Endothelial cell (in vitro differentiated cells): ENCODE measurements at places on chromosomes 2 and 18.

GRCh38 chr2:210461401-210461800 lies 15.2 kb downstream of the LANCL1 start:
- no peak for DNase-seq

DNA sequence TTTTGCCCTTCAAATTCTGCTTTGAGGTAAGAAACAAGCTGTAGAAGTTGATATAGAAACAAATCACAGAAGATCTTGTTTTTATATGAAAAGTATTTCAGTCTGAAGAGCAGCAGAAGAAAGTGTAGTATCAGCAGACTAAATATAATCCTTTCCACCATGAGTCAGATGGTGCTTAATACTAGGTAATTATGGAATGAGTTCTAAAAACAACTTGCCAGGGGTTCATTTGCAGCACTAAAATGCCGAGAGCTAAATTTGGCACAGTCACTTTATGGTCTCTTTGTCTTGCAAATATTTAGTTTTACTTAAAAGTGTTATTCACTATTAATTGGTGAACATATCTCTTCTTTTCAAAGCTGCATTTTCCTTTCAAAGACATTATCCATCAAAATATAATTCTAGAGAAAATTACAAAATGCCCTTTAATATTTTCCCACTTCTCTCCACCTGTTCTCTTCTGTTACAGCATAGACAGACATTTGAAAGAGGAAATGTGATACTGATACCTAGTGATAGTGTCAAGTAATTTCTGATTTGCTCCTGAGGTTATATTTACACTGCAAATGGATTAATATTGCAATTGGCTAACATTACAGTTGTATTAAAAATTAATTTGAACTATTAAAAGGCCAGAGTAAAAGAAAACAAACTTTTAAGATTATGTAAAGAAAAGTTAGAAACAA lies 5.3 kb downstream of the MYL1 start:
- no peak for DNase-seq

DNA sequence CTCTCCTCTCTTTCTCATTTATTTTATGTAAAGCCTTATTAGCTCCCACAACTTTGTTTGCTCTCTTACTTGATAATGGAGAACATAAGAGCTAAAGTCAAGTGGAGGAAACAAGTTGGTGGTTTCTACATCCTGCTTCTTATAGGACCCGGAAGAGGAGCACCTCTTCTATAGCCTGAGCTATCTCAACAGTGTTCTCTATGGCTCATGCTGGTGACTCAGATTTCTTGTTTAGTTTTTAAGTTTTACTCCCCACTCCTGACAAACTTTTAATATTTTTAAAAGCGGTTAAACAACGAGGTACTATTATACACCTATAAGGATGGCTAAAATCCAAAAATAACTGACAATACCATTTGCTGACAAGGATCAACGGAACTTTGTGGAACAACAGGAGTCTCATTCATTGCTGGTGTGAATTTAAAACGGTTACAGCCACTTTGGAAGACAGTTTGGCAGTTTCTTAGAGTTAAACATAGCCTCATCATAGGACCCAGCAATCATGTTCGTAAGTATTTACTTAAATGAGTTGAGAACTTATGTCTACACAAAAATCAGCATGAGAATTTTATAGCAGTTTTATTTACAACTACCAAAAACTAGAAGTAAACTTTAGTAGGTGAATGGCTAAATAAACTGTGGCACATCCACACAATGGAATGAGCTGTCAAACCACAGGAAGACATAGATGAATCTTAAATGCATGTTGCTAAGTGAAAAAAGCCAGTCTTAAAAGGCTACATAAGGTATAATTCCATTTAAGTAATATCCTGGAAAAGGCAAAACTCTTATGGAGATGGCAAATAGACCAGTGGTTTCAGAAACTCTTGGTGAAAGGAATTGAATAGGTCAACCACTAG lies 12.7 kb upstream of the CDC42EP3 start:
- no peak for DNase-seq

DNA sequence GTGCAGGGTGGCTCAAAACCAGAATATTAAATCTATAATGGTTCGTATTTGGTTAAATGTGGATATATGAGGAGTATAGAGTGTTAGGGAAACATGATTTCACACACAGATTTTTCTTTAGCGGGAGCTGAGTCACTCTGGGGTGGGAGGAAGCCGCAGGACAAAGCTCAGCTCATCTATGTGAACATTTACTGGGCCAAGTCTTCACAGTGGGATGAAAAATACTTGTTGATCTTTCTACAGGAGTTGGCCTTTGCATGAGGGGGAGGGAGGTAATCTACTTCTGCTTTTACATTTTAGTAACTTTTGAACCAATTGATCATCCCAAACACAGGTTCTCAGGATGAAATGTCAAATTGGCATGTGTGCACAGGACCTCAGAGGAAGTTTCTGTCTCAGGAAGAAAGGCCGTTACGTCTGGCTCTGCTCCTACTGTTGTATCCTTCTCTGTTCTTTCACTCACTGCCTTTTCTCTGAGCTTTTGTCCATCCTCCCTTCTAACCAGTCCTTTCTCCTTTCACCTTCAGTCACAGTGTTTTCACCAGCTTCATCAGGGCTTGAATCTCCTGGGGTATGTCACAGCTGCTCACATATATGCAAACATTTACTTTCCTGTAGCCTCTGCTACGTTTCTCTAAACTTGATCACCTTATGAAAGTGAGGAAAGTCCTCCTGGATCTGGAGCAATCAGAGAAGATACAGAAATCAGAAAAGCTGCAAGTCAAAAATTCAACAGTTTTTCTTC lies 943.3 kb upstream of the FANCL start:
- DNase-seq: no peak

DNA sequence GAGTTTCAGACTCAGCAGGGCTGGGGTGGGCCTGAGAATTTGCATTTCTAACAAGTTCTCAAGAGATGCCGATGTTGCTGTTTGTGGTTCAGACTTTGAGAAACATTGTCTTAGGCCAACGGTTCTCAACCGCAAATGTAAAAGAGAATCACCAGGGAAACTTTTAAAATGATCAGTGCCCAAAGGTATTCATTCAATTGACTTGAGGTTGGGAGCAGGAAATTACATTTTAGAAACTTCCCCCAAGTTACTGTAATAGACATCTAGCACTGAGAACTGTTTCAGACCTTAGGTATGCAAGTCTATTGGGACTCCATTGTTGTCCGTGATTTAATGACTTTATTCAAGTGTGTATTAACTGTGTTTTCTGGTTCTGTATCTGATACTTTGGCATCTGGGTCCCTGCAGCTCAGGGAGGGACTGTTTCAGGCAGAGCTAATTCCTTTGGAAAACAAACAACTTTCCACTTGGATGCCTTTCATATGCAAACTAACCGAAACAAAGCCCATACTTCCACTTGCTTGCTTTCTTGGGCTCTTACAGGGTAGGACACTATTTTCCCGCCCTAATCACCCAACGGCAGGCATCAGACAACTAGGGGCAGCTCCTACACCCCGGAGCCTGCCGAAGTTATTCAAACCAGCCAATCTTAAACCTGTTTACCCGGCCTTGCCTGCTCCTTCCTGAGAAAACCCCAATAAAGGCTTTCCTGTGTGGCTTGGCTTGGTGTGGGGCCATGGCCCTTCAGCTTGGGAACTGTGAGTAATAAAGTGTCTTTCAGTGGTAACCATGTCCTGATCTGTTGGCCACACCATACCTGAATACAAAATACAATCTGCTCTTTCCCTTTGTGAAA lies 97.6 kb downstream of the POLE4 start:
- no peak for DNase-seq

DNA sequence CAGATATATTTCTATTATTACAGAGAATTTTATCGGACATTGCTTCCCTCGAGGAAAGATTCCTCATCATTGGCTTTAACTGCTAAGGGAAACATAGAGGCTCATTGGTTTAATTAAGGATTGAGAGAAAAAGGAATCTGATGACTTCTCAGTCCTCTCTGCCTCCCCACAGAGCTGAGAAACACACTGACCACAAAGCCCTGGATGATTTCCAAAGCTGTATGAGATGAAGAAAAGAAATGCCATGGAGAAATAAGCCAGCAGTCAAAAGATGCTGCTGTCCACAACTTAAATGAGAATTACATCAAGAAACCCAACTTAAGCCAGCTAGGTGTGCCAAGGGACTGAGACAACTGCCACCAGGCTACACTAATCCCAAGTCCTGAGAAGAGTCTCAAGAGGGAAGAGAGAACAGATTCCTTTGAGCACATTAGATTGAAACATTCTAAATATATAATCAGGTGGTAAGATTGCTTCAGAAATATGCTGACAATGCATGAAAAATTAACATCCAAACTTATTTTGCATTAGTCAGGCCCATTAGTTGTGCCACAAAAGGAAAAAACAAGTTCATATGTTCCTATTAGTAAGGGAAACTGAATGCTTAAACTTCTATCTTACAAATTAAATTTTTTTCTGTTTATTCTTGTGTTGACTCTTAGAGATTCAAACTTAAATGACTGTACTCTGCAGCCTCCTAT lies 308.1 kb upstream of the CYRIA start:
- no peak for DNase-seq

- no peak for DNase-seq
These were observed 784 bp downstream of the EDAR start for GRCh38 chr2:108988076-108988795.

GRCh38 chr2:43399515-43400264 lies 173.3 kb upstream of the ZFP36L2 start:
- DNase-seq: no peak

- DNase-seq: peak; percentile 62
These were observed 253.8 kb downstream of the TGIF1 start for GRCh38 chr18:3703732-3704176.

- DNase-seq: no peak
These were observed 119.6 kb downstream of the QPCT start for GRCh38 chr2:37464067-37464466.

DNA sequence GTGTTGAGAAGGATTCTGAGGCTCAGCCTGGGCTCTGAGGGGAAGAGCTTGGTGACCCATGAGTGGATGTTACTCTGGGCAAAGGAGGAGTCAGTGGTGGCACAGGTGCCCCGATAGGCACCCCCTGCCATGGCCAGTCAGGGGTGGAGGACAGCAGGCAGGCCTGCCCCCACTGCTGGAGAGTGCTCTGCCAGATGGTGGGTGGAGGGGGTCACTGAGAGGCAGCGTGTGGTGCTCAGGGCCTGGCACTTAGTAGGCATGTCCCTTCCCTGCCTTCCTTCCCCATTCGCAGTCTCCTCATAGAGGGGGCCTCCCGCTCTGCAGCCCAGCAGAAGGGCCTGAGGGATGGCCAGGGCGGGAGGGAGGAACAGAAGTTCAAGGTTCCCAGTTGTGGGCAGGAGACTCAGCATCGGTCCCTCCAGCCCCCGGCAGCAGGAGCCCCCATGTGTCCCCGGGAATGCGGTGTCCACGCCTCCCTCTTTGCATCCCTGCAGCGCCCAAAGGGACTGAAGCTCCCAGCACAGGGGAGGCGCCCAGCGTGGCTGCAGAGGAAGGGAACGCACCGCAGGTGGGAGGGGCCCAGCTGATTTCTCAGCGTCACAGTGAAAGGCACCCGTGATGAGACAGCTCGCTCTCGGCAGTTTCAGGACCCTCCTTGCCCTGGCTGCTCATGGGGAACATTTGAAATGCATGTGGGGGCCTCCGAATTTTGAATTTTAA lies 5.7 kb upstream of the SNED1 start:
- no peak for DNase-seq

- DNase-seq: no peak
These were observed 233.4 kb upstream of the CNTNAP5 start for GRCh38 chr2:123791684-123792083.

DNA sequence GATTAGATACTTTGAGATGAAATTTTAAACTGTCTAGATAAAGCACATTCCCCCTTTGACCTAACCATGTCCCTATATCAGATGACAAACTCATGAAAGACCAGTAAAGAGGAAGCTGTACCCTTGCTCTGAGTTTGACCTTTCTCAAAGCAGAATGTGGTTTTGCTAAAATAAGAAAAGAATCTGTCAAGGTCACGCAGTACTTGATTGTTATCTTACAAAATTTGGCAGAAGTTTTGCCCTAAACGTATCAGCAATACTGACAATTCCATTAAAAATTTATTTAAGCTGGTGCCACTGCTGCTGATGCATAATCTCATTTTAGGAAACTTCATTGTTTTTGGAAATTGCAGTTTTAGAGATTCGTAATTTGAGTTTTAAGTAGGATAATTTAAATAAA lies 31.2 kb upstream of the GALM start:
- DNase-seq: no peak

- DNase-seq: no peak
These were observed 34.5 kb downstream of the INSIG2 start for GRCh38 chr2:118122594-118123281.

DNA sequence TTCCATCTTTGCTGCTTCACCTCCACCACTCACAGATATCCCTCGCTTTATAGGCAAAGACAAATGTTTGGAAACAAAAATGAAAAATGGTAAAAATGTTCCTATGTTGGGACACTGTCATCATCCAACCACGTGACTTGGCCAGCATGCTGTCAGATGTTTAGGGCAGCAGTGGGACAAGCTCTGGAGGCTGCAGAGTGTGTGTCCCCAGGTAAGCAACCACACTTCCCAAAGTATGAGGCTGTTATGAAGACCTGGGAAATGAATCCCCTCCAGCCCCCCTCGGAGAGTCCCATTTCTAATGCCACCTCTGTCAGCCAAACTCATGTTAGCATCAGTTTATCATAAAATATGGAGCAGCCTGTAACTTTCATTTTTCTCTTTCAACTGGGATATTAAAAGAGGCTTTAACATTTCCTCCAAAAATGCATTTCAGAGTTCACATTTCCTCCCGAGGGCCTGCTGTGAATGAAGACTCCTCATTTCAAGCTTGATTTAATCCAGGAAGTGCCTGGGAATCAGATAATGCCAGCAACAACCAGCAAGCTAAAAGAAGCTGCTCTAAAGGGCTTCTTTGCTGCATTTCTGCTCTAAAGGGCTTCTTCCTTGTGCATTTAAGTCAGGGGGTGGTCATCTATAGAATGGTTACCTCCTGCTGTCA lies 66.2 kb downstream of the APOB start:
- no peak for DNase-seq

- peak; percentile 90 for DNase-seq
These were observed 33.6 kb upstream of the PTMA start for GRCh38 chr2:231674587-231675338.

DNA sequence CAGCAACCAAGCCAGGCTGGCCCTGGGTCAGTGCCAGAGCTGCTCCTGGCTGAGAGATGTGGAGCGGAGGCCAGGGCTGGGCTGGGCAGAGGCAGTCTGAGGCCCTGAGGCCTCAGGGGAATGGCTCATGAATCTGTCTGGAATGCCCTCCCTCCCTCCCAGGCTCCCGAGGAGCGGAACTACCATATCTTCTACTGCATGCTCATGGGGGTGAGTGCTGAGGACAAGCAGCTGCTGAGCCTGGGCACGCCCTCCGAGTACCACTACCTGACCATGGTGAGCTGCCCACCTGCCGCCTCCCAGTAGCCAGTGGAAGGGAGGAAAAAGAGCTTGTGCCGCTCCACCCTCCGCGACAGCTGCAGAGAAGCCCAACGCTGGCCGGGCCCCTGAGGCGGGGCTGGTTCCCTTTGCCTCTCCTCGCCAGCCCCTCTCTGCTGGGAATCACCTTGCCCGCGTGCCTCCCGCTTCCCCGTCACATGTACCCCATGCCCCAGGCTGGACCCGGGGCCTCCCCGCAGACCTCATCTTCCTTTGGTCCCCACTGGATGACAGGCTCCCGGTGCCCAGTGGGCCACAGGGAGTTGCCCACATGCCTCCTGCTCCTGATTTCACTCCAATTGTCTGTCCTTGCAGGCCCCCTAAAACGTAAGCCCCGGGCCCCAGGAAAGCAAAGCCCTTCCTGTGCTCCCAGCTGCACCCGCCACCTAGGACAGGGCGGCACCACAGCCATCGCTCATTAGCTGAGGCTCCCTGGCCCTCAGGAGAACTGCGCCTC lies 41.1 kb downstream of the MYO7B start:
- DNase-seq: no peak

- DNase-seq: no peak
These were observed 25.4 kb upstream of the ST3GAL5 start for GRCh38 chr2:85913884-85914881.
